ENCODE measurements at places on chromosomes 3 and 15.

- DNase-seq = peak; percentile 13
These were observed 670 bp downstream of the PRKCI start for GRCh38 chr3:170222647-170223541.

GRCh38 chr3:34005886-34006285 is 207.5 kb downstream of the PDCD6IP start:
- no peak for DNase-seq

DNA sequence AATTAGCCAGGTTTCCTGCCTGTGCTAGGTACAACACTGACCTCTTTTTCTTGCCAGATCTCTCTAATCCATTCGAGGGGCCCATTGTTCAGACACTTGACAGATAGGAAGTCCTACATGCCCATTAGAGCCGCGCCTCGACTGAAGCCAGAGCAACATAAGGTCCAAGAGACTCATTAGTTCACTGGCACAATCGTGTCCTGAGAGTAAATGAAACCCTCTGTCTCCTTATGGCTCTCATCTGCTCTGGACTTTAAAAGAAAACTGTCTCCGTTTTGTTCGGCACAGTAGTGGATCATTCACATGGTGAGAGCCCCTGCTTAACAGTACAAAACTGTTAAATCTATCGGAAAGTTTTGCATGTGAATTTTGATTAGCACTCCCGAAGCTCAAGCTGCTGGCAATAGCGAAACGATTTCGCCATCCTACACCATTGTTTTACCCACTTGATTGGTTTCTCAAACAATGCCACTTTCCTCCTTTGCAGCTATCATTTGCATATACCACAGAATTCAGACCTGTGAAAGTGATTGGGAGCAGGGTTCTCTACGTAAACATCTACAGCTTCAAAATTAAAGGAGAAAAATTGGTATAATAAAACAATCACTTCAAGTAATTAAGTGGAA is 19.0 kb upstream of the C15orf61 start:
- no peak for DNase-seq

DNA sequence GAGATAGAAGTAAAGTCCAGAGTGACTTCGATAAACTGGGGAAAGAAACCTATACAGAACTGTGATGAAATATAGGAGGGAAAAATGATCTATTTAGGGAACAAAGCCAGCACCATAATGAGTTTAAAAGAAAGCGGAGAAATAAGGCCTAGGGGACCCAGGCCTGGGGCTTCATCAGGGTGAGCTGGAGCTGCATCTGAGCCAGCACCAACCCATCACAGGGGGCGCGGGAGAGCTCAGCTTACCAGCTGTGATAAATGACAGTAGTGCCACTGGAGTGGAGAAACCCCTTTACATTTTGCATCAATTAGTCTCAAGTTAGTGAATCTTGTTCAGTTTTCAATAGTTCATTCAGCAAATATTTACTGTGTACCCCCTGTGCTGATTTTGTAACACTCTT is 21.3 kb downstream of the PODXL2 start:
- DNase-seq = no peak

- no peak for DNase-seq
These were observed 59.0 kb downstream of the RORA start for GRCh38 chr15:61169904-61170695.

- DNase-seq = peak; percentile 31
These were observed 3.9 kb downstream of the GATA2 start for GRCh38 chr3:128488991-128489673.

- DNase-seq = no peak
These were observed 27.9 kb downstream of the FBXO45 start for GRCh38 chr3:196596355-196596754.

DNA sequence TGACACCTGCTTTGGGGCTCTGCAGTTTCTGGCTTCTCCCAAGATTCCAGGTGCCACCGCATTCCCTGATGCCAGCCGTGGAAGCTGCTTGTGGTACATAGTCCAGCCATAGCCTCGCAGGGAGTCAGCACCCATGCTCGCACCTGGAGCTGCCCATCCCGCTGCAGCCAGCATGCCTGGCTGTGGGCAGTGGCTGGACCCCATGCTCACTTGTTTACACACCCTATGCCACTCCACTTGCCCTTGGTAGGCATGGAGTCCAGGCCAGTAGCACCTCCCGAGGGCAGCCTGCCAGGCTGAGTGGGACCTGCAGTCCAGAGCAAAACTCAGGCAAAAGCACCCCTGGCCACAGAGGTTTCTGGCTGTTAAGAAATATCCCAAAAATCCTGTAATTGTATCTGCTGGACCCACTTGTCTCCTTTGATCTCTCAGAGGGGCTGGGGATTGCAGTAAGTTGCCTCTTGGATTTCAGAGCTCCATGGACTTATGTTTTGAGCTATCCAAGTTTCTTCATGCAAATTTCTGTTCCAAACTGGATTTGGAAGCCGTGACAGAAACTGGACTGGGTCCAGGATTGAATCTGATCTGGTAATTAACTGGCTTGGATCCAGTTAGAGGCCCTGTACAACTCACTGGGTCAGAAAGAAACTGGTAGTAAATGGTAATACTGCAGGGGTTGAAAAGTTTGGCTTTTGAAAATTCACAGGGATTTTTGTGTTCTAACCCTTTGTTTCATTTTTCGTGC is 149.3 kb downstream of the FMN1 start:
- no peak for DNase-seq

GRCh38 chr3:28716939-28717338 is 368.3 kb upstream of the AZI2 start:
- DNase-seq = no peak

GRCh38 chr3:55160241-55160983 is 232.6 kb upstream of the LRTM1 start:
- DNase-seq = no peak

DNA sequence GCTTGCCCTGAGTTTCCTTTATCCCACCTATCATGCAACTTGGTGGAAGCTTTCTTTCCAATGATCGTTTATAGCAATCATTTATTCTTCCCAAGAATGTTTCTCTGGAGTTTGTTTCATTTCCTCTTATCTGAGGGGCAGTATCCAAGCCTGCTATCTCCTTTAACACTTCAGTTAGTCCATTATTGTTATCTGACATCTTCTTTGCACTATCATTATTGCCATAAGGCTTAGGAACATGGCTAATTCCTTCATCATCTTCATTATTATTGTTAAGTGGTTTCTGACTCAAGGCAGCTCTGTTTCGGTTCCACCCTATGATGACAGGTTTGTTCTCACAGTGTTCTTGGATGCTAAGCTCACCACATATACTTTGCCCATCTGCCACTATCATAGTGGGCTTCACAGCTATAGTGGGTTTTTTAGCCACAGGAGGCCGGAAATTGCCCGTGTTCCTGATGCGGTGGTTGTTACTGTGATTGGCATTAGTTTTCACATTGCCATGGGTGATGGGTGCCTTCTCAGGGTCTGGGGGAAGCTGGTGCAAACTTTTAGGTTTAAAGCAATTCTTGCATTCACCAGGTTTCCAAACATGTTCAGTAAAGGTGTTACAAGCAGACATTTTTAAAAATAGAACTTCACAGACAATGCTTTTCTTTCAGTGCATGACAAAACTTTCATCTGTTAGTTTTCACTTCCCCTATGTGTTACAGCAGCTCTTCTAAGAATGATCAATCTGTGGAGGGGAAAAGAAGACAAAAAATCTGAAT is 110.6 kb upstream of the TSPAN3 start:
- DNase-seq = no peak

- no peak for DNase-seq
These were observed 353.9 kb upstream of the TPRG1 start for GRCh38 chr3:188817935-188818269.

DNA sequence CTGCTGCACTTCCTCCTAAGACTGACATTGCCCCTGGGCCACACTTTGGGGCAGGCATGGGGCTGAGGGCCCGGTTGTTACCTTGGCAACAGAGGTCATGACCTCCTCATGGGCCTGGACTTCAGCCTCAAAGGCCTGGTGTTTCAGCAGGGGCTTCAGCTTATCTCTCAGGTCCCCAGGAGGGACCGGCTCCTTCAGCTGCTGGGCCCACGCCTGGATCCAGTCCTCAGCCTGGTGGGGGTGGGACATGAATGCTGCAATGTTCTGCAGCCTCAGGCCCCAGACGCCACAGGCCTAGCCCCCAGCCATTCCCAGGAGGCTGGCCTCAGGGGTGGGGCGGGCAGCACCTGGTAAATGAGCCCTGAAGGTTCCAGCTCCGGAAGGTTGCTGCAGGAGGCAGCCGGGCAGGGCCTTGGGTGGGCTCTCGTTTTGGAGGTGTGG is 27.6 kb downstream of the SPTBN5 start:
- DNase-seq = no peak

DNA sequence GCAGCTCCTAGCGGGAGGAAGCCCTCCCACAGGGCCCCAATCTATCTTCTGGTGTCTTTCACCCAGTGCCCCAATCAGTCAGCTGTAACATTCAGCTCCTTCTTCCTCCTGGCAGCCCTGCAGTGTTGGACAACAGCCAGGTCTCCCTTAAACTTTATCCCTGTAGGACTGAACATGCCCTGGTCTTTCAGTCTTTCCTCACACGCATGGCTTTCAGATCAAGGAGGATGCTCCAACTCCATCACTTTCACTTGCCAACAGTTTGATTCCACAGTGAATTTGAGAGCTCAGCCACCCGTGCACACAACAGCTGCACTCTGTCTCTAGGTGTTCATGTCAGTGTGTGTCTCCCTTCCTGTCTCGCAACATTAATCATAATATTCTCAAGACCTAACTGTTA is 28.5 kb upstream of the LRRC34 start:
- no peak for DNase-seq

- DNase-seq = no peak
These were observed 93.1 kb downstream of the IL1RAP start for GRCh38 chr3:190607021-190607420.

DNA sequence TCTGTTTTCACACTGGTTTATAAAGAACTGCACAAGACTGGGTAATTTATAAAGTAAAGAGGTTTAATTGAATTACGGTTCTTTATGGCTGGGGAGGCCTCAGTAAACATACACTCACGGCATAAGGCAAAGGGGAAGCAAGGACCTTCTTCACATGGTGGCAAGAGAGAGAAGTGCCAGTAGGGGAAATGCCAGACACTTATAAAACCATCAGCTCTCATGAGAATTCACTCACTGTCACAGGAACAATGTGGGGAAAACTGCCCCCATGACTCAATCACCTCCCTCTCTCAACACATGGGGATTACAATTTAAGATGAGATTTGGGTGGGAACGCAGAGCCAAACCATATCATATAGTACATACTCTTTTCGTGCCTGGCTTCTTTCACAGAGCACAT is 42.4 kb downstream of the MAP2K1 start:
- DNase-seq = no peak

GRCh38 chr3:123028233-123028828 is 768 bp upstream of the SEMA5B start:
- DNase-seq = no peak

GRCh38 chr3:42605546-42606173 is 5.2 kb downstream of the NKTR start:
- DNase-seq = no peak

DNA sequence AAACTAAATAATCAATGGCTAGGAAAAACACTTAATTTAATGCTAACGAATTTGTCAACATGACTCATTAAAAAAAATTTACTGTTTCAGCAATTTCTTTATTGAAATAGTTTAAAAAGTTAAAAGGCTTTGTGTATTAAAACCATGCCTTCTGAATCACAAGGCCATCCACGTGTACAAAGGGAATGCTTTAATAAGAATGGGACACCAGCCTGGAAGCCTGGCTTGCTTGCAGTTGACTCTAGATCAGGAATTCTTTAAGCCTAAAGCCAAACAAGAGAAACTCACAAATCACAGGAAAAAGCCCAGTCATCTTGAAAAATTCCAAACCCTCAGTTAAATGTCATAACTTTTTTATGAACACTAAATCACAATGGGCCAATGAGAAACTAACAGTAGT is 137.6 kb downstream of the PEAK1 start:
- no peak for DNase-seq

GRCh38 chr3:60854791-60855190 is 396.5 kb downstream of the FHIT start:
- DNase-seq = no peak

DNA sequence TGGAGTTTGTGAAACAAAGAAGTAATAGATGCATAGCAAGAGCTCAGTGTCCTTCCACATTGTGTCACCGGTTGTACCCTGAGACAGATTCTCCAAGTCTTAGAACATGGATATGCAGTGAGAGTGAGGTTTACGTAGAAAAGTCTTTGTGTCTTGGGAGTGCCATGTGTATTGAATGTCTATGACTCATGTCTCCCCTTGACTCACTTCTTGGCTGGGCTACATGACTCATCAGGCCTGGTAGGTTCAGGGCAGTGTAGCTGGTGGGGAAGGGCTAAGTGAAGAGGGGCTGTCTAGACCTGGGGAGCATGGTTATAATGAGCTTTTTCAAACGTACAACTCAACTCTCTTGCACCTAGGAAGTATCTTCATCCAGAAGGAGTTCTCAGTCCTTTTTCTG is 167.4 kb downstream of the GAP43 start:
- DNase-seq = peak; percentile 50

GRCh38 chr15:63918317-63918672 is 84.5 kb upstream of the HERC1 start:
- no peak for DNase-seq

- peak; percentile 6 for DNase-seq
These were observed 133.4 kb downstream of the TPRA1 start for GRCh38 chr3:127457094-127457475.

Data from stimulated activated CD4-positive, alpha-beta T cell treated with anti-CD3 and anti-CD28 coated beads, Interleukin-1b, Interleukin-23, amount 100 ng/mL, for 4 hours (primary cell).